HL-60 (cell line): ENCODE measurements at places on chromosomes 5 and 9.

GRCh38 chr5:142683881-142684505 is 1.9 kb downstream of the FGF1 start:
- no peak for DNase-seq

DNA sequence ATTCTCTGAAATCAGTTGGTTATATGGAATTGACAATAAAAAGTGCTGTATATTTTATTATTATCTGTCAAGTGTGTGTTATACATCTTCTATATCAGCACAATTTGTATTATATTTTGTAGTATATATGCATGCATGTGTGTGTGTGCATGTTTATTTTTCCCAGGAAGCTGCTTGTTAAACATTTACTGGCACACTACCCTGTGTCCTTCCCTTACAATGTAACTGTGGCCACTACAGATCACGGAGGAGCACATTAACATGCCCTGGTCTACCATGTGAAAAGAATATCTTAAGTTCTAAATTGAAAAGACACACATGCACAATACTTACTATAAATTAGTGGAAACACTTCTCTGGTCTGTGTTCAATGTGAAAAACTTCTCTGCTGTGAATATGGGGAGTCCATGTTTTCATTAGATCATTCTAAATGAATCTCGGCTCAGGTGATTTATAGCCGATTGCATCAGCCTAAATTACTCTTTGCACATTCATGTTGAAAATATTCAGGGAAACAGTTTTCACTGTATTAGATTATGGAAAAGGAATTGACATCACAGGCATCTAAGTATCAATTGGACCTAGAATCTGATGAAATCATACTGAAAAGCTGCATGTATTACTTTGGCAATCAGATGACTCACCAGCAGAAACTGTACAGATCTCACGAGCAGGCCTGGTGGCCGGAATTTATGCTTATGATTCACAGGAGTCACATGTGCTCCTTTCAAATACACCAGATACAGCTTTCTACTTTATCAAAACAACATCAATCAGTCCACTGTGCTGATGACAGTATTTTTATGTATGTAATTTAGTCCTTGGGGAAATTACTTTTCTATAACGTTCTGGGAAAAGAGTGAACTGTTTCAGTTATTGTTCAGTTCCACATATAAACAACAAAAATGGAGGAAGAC is 39.4 kb downstream of the LURAP1L start:
- DNase-seq: no peak

DNA sequence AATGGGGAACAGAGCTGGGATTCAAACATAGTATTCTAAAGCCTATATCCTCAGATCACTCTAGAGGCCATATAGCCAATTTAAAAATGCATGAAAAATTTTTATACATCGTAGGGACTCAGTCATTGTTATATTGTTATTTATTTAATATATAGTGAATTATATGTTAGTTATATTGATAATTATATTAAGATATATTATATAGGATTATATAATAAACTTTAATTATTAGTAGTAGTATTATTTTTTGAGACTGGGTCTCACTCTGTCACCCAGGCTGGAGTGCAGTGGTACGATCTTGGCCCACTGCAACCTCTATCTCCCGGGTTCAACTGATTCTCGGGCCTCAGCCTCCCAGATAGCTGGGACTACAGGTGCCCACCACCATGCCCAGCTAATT is 65.7 kb upstream of the DPYSL3 start:
- DNase-seq: no peak

DNA sequence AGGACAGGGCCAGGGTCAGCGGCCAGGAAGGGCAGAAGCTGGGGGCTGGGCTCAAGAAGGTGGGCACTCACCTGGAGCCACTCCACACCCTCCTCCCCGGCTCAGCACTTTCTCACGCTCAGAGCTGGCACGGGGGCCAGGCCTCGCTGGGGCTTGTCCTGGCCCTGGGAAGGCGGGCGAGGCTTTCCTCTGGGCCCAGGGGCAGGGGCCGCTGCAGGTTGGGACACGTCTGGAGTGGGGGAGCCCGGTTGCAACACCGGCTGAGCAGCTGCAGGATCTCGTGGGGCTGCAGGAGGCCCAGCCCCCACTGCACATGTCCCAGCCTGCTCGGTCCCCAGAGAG is 38.9 kb upstream of the EGFL7 start:
- DNase-seq: no peak

GRCh38 chr5:179114756-179115155 is 54.6 kb downstream of the ZNF354C start:
- DNase-seq: no peak
